ENCODE measurements at places on chromosomes 5 and 9. TPM values are rescaled to one million over a fixed set of nuclear protein-coding genes. Genes with fewer than 3 reads are reported as not detected.

GRCh38 chr9:91162311-91162710 lies 199.4 kb downstream of the AUH start:
- no peak for DNase-seq

GRCh38 chr5:54908774-54909525 lies 76.4 kb downstream of the ESM1 start:
- DNase-seq = no peak

GRCh38 chr5:1745123-1745795 lies 54.4 kb downstream of the MRPL36 start:
- DNase-seq = peak; percentile 29

- no peak for DNase-seq
Observed at GRCh38 chr9:83384214-83384613, 154.0 kb downstream of the FRMD3 start.

The ARL14EPL gene
- total RNA-seq = not detected
